ENCODE measurements at places on chromosomes 12 and 14.
A peak's percentile ranks its signal among the peaks of the same experiment; 100 is the strongest.

DNA sequence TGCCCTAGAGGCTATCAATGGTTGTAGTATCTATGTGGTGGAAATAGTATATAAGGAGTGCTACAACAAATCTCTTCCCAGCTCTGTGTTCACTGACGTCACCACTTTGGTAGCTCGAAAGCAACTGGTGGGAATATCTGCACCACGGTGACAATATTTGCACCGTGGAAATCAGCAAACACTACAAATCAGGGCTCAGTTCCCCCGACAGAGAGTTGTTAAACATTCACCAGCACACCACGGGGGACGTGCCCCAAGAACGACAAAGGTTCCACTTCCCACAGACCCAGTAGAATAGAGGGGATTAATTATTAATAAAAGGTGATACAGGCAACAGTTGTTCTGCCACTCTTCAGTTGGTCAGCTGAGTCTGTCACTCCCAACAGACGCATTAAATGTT, 98.4 kb downstream of the CCDC60 start:
- DNase-seq = no peak

DNA sequence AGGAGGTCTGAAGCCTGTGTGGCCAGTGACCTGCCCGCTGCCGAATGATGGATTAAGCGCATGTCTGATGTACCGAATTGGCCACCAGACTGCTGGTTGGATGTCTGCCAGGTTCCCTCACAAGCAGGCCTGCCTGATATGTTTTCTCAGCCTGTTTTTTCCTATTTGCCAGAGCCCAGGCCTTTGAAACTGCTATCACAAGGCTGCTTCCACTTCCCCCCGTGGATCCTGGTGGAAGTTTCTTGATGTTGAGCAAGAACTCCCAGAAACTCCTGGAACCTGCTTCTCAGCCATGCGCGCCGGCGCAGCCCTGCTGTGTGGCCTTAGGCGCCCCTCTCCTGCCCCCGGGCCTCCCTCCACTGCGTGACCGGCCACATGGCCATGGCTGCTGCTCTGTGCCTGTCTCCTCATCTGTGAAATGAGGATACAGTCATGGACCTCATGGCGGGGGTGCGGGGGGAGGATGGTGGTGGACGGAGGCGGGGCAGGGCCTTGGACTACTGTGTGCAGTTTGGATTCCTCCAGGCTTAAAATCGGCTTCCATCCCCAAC, 56.6 kb downstream of the CALM1 start:
- DNase-seq = peak; percentile 20

- DNase-seq = no peak
Measured at GRCh38 chr12:11748903-11749302, 99.4 kb downstream of the ETV6 start.

DNA sequence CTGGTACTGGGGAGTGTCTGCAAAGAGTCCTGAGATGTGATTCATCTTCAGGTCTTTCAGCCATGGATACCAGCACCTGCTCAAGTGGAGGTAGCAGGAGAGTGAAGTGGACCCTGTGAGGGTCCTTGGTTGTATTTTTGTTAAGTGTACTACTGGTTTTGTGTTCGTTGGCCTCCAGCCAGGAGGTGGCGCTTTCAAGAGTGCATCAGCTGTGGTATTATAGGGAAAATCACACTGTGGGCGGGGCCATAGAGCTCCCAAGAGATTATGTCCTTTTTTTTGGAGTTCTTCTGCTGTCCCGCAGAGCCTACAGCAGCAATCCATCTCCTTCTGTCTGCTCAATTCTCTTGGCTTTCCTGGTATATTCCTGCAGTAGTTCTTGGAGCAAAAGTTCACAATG, 66.8 kb downstream of the SPATA7 start:
- no peak for DNase-seq

GRCh38 chr14:70822530-70823185, 13.3 kb upstream of the MAP3K9 start:
- DNase-seq = peak; percentile 39

DNA sequence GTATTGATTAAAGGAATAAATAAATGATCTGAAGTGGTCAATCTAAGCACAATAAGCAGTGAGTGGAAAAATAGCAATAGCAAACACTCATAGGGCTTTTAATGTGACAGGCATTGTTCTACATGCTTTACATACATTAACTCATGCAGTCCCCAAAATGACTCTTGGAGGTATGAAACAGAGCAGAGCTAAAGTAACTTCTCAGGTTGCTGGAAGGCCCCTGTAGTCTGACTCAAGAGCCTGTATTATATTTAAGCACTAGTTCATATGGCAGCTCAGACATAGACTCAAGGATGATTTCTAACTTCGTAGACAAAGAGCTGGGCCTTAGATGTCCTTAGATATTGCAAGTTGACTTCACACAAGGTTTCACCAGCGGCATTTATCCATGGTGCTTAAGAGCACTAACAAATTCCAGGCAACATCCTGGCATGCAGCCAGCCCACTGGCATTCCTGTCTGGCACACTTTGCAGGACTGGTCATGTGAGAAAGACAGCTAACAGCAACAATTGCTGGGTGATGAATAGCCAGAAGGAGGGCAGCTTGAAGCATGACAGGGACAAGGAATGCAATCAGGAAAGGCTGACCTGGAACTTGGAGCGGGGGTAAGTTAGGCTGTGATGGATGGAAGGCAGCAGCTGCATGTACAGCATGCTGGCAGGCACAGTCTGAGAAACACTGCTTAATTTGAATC, 22.9 kb upstream of the KTN1 start:
- DNase-seq = peak; percentile 93

DNA sequence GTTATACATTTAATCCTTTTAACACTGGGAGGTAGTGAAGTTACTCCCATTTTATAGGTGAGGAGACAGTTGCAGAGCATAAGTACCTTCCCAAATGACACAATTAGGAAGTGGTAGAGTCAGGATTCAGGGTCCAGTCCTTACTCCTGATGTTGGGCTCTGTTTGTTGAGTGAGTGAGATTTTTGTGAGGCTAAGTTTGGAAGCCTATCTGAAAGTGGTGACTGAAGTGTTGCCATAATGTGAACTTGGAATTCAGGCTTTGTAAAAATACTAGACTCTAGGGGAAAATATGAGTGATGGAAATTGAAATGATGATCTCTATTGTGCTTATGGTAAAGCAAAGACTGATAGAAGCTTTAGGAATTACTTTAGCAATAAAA, 2.2 kb downstream of the NUDT4 start:
- DNase-seq = no peak

GRCh38 chr12:108102363-108102762, 26.7 kb upstream of the WSCD2 start:
- DNase-seq = no peak

- no peak for DNase-seq
Measured at GRCh38 chr14:89952576-89952975, 2.0 kb downstream of the EFCAB11 start.

DNA sequence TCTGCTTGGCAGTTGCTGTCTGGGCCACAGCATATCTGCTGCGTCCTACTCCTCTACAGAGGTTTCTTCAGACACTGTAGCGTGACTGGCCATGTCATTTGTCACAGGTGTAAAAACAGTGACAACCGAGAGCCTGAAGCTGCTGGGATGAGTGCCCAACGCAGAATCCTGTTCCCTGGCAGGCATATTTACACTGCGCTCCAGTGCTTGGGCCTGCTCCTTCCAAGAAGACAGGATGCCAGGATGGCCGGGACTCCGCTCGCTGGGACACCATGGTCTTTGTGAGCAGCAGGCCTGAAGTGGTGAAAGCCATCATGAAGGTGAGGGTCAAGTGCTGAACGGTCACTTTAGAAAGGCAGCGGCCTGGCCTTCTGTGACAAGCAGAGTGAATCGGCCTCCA, 171.4 kb downstream of the EMP1 start:
- DNase-seq = no peak

- peak; percentile 82 for DNase-seq
Measured at GRCh38 chr14:65879248-65880009, 466.9 kb downstream of the FUT8 start.

DNA sequence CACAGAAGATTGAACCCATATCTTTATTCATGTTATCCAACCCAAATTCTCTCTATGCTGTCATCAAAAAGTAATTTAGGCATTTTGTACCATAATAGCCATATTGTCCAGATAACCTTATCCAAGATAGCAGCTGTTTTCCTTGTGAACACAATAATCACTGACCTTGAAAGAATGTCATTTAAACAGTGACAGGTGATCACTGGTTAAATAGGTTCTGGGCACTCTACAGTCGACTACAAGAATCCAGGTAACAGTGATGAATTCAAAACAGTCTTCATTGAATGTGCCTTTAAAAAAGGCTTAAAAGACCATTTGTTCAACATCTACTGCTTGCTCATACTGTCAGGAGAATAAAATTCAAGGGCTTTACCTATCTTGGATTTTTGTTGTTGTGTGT, 4.6 kb upstream of the SPX start:
- DNase-seq = no peak

GRCh38 chr14:55502746-55503284, 62.4 kb upstream of the TBPL2 start:
- no peak for DNase-seq

- no peak for DNase-seq
Measured at GRCh38 chr12:81585787-81586186, 173.4 kb downstream of the PPFIA2 start.

DNA sequence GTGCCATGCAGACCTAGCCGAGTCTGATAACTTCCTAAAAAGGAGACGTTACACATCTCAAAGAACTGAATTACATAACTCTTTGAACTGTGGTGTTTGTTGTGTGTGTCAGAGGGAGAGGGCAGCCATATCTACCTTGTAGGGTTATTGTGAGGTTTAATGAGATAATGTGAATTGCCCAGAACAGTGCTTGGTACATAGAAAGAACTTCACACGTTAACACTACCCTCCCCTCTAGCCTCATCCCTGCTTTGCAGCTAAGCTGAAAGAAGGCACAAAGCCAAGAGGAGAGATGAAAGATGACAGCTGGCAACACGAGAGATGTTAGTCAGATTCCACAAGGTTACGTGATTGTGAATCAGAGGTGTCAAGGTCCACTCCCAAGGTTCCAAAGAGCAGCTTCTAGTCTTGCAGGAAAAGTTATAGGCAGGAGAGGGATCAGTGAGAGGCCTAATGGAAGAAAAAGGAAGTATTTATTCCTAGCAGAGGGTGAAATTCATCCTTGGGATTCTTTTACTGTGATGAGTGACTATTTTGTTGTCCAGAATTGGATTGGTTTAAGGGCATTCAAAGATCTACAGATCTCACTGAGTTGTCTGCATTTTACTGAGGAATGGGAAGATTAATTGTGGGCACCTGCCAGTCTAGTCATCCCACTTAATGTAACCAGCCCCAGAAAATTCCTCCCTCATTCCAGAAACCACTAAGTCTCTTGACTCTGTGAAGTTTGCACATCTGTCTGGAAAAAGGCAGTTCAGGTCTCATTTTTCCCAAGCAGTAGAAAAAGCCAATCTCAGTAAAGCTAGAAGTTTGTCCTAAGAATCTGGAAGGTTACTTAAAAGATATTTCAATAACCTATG, 25.9 kb upstream of the WNK1 start:
- no peak for DNase-seq

- DNase-seq = no peak
Measured at GRCh38 chr12:12004524-12004923, 66.2 kb upstream of the BCL2L14 start.

GRCh38 chr12:49809381-49809905, 18.8 kb downstream of the NCKAP5L start:
- no peak for DNase-seq

DNA sequence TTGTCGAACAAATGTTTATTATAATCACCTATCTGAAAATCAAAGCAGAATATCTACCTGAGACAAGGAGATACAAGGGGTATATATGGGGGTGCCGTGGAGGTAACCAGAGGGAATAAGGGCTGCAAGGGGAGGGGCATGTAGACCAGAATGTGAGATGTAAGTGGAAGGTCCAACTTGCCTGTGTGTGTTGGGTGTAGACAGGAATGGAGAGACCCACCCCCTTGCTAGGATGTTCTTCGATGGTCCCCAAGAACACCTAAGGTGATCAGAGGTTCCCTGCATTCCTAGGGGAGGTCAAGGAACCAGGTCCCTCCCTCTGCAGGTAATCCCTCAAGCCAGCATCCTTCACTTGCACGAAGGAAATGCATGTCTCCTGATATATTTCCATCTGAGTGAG, 167.9 kb downstream of the DICER1 start:
- no peak for DNase-seq

DNA sequence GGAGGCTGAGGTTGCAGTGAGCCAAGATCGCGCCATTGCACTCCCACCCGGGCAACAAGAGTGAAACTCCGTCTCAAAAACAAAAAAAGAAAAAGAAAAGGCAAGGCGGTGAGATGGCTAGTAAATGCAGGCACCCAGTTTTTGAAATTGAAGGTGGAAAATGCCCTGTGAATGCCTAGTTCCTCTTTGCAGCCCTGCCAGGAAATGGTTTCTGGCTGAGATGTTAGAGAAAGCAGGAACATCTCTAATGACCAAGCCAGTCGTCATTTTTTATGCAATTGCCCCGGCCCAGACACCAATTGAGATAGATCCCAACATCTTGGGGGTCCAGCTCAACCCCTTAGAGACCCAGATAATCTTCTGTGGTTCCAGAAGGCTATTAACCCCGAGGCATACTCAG, 17.0 kb downstream of the SLC8A3 start:
- DNase-seq = no peak

DNA sequence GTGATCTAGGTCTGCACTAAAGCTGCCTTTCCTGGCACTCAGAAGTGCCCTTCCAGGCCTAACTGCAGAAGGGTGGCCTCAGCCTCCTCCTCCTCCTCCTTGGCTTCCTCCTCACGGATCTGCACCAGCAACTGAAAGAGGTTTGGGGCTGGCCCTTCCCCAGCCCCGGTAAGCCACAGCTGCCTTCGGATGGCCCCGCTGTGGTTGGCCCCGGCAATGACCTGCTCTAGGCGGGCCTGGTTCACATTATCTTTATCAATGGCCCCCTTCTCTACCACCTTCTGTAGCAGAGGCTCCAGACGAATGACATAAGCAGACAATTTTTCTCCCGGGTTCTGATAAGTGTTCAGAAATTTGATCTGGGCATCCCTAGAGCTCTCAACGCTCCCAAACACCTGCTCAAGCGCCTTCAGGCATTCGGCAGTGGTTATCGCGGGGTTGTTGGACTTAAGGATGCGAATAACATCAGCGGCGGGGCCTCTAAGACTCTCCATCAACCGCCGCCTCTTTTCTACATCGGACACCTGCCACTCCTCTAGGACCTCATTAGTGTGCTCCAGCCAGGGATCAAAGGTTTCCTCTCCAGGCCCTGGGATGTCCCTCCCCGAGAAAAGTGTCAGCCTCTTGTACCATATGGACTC, 1.5 kb downstream of the PNMA1 start:
- no peak for DNase-seq

DNA sequence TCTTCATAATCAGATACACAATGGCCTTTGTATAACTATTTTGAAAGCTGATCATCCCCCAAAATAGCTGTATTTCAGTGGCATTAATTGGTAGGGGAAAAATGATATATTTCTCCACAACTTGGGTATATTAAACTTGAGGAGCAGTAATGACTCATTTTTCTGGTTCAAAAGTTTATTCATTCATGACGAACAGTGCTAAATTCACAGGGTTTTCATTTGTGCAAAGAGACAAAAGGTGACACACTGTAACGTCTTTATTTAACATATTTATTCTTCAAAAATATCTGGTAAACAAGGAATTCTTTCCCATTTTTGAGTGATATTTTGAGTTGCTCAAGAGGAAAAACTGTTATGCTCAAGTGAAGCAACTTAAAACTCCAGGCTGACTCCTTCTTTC, 415.5 kb upstream of the SOX5 start:
- DNase-seq = no peak

All from fibroblast of pulmonary artery (primary cell).